Renal pelvis (tissue), 12 donors: ENCODE measurements at places on chromosomes 4 and X. TPM values are rescaled to one million over a fixed set of nuclear protein-coding genes. Genes with fewer than 3 reads are reported as not detected.

DNA sequence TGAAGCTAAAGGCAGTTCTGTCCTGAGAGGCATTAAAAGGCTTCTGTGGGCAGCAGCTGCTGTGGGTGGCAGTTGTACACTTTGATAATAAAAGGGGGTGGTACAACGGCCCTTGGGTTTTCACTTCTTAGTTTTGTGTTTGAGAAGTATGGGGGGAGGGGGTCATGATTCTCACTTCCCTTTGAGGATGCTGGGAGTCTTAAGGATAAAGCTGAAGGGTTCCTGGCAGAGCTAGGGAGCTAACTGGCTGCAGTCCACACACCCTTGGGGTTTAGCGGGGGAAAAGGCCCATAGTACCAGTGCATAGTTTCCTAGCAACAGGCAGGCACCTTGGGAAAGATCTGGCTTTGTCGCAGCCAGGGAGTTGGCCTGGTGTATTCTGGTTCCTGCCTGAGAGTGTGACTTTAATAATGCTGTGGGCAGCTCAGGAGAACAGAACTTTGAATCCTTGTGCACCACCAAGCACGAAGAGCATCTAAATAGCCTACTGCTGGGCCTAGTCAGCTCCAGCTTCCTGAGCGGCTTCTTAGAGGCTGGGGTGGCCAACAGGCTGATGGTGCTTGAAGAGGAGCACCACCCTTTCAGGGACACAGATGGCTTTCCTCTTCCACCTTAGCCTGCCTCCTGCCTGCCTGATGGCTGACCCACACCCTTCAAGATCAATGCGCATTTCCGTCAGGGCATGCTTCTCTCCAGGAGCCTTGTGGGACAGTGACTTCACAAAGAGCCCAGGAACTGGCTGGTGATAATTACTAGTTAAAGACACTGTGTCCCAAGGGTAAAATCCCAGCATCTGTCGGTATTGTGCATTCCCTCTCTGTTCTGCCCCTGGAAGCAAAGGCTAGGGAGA is 12.5 kb downstream of the ZBTB33 start:
- DNase-seq = no peak

DNA sequence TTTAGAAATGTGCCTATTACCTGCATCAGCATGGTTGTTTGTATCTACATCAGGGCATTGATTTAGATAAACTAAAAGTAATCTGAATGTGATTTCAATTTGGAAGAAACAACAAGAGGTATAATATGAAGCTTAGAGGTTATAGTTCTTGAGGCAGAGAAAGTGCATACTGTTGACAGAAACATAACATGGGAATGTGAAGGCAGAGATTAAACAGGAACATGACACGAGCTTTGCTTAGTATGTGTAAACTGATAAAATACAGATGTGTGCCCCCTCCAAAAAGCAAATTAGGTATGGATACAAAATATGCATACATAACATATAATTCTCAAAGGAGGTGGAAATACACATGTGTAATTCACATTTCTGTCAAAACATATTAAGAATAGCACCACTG is 1180.2 kb upstream of the ADGRL3 start:
- no peak for DNase-seq

- no peak for DNase-seq
Observed at GRCh38 chr4:109157696-109158095, 144.8 kb downstream of the COL25A1 start.

GRCh38 chr4:3369781-3370674 is 71.7 kb upstream of the HGFAC start:
- peak; percentile 60 for DNase-seq

- no peak for DNase-seq
Observed at GRCh38 chr4:162838671-162839070, 328.0 kb downstream of the NAF1 start.

GRCh38 chrX:73839152-73839551 is 276.2 kb downstream of the CHIC1 start:
- DNase-seq = no peak

The CLDN24 gene
- not detected for polyA plus RNA-seq

The VCX3A gene
- polyA plus RNA-seq = not detected

The GSX2 gene
- not detected for polyA plus RNA-seq
